Activated naive CD4-positive, alpha-beta T cell treated with anti-CD3 and anti-CD28 coated beads, Interleukin-2, amount 50 U/mL, for 16 hours (primary cell): ENCODE measurements at places on chromosomes 5 and 9.

GRCh38 chr5:143826951-143827444, 15.0 kb downstream of the HMHB1 start:
- DNase-seq: no peak

DNA sequence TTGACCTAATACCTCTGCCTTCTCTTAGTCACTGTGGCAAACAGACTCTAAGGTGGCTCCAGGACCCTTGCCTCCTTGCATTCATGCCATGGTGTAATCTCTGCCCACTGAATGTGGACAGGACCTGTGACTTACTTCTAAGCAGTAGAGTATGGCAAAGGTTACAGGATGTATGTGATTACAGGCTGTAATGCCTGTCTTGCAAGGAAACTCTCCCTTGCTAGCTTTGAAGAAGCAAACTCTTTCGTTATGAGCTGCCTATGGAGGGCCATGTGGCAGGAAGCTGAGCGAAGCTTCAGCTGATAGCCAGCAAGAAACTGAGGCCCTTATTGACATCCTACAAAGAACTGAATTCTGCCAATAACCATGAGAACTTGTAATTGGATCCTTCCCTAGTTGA, 103.3 kb upstream of the HMHB1 start:
- no peak for DNase-seq

DNA sequence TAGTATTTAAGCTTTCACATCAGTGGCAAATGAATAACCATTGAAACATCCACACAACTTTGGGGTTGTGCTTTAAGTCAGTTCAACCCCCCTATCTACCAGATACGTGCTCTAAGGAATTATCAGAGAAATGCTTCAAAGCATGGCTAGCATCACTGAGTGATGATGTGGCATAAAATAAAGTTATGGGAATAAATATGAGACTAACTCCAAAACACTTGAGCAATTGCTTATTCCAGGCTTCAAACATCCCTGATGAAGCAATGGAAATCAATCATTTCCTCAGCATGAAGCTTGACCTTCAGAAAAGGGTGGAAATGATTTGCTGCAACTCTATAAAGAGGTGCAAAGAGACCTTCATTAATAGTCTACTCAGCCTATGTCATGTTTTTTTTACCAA, 292.0 kb upstream of the SMC2 start:
- DNase-seq: no peak

DNA sequence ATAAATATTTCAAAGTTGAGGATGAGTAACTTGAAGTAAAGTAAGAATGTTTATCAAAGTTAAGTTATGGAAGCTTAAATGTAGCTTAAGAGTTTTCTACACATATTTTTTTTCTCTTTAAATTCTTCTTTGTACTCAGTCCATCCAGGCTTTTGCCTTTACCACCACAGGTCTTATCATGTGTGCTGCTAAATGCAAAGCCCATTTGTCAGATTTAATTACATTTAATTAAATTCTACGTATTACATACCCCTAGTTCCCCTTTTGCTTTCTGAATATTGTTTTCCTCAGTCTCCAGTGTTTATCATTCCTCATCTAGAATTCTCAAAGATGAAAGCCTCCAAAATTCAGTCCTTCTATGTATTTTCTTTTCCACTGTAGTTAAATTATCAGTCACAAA, 1841.9 kb downstream of the EFNA5 start:
- DNase-seq: no peak

- no peak for DNase-seq
Measured at GRCh38 chr9:133237035-133237731, 28.1 kb upstream of the OBP2B start.

DNA sequence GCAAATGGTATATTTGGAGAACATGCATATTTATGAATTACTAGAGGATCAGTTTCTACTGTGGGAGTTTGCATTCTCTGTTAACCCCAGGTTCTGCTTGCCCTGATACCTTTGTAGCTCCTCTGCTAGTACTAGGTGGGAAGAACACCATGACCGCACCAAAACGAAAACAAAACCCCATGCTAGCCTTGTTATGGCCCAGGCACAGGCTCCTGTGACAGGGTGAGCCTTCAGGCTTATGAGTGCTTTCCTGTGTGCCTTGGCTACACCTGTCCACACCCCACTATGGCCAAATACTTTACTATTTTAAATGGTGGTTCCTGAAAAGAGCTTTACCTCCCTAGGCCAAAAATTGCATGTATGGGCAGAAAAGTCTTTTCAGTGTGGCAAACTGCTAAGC, 94.8 kb downstream of the PPIC start:
- DNase-seq: no peak

GRCh38 chr5:56179442-56179841, 53.7 kb downstream of the ANKRD55 start:
- DNase-seq: no peak

DNA sequence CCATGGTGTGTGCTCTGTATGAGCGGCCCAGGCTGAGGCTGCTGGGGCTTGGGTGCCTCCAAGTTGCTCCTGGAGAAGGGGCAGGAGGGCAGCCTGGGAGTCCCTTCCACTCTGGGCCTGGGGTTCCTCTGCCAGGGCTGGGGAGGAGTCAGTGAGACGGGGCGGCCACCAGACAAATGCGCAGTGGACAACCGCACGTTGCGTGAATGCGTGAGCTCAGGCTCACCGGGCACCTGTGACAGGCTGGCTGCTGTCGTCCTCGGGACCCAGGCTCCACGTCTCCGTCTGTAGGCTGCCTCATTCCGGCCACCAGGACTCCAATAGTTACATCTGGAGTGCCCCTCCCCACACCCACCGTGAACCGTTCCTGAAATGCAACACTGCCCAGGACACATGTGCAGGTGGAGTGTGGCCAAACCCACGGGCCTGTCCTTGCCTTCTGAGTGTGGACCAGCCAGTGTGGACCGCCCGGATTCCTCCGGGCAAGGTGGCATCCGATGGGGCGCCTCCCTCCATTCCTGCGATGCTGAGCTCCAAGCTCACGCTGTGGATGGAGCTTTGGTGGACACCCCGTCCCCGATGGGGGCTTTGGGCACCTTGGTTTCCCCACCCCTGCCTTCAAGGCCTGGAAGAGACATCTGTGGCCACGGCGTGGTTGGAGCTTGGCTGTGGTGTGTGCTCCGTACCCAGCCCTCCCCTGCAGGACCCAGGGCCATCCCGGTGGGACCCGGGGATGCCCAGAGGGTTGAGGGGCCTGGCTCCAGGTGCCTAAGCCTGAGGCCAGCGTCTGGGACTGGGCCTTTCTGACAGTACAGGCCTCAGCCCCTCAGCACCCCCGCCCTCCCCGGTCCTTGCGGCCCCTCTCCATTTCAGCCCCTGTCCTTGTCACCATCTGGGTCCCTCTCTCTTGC, 34.0 kb upstream of the RXRA start:
- no peak for DNase-seq

GRCh38 chr5:142453932-142454331, 129.1 kb upstream of the SPRY4 start:
- no peak for DNase-seq

GRCh38 chr5:52989781-52990527, 802 bp downstream of the ITGA2 start:
- DNase-seq: peak; percentile 34

GRCh38 chr9:97502984-97503861, 1.8 kb downstream of the TMOD1 start:
- no peak for DNase-seq

GRCh38 chr5:172716796-172717313, 54.1 kb downstream of the DUSP1 start:
- DNase-seq: peak; percentile 79

- no peak for DNase-seq
Measured at GRCh38 chr5:38725371-38725865, 120.4 kb upstream of the OSMR start.

GRCh38 chr9:136339173-136339957, 12.0 kb downstream of the GPSM1 start:
- no peak for DNase-seq

DNA sequence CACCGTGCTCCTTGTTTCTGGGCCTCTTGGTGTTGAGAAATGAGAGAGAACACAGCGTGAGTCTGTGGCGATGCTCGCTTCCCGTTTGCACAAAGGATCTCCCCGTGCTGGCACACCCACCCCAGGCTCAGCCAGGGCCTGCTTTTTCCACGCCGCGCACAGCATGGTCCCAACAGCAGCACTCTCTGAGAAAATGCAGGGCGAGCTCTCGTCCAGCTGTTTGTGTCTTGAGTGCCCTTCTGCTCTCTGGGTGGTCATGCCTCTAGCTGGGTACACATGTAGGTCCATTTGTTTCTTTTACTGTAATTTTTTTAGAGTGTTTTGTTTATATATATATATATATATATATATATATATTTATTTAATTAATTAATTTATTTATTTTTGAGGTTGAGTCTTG, 26.6 kb downstream of the FBXW5 start:
- DNase-seq: no peak

DNA sequence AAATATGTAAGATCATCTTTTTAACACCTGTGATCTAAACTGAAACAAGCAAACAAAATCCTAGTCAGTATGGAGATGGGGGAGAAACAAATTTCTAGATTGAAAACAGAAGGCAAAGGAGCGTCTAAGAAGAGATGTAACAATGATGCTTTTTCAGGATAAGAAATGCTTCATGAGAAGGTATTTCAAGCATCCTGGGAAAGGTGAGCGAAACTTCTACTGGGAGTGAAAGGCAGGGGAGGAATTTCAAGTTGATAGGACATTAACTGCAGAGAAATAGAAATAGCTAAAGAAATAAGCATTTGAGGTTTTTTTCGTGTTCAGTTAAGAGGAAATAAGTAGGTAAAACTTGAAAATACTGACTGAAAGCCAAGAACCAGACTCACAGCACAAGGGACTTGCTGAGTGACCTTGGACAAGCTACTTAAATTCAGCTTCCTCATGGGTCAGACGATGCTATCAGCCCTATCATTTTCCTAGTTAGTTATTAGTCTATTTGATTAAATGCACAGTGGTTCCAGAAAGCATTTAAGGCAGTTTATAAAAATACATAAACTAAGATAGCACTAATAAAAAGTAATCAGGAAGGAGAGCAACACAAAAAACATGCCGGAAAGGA, 406.3 kb downstream of the PDE4D start:
- DNase-seq: no peak

DNA sequence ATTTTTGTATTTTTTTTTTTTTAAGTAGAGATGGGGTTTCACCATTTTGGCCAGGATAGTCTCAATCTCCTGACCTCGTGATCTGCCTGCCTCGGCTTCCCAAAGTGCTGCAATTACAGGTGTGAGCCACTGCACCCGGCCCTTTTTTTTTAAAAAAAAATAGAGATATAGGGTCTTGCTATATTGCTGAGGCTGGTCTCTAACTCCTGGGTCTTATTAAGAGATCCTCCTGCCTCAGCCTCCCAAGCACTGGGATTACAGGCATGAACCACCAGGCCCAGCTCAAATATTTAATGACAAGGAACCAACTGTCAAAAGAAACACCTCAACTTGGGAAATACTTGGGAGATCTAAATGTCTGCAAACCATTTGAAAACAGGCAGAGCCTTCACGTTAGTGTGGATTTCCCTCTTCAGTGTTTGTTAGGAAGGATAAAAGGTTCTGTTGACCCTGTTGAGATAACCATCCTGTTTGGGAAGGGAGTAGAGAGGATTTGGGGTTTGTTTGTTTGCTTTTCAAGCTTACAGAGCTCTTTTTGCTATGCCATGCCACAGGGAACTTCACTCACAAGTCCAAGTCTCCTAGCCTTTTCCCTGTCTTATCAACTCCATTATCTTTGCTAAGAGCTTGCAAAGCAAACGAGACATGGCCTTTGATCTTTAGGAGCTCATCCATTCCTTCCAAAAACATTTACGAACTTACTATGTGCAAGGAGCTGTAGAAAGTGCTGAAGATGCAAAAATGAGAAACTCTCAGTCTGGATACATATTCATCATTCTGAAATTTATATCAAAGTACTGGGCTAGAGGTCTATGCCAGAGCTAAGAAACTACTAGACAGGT, 7.5 kb downstream of the FAXDC2 start:
- DNase-seq: no peak

DNA sequence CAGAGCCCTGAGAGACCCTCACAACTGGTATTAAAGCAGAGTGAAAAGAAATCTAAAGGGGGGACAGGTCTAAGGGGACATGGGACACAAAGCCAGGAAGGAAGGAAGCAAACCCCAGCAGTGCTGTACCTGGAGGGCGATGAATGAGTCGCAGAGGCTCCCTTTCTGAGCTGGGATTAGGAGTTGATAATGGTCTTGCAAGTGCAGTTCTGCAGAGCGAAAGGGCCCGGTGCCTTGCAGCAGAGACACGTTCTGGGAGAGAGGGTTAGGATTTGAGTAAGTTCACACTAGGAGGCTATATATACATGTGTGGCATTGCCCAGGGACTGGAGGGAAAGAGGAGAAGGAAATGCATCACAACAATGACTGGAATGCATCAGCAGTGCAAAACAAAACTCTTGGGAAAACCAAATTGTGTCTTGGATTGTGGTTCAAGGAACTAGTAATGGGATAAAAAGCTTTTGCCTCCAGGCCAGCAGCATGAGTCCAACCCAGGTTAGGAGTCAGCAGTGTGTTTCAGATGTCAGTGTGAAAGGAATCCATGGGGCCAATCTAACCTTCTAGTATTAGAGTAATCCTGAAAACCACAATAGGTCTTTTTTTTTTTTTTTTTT, 38.8 kb upstream of the LIFR start:
- DNase-seq: no peak

DNA sequence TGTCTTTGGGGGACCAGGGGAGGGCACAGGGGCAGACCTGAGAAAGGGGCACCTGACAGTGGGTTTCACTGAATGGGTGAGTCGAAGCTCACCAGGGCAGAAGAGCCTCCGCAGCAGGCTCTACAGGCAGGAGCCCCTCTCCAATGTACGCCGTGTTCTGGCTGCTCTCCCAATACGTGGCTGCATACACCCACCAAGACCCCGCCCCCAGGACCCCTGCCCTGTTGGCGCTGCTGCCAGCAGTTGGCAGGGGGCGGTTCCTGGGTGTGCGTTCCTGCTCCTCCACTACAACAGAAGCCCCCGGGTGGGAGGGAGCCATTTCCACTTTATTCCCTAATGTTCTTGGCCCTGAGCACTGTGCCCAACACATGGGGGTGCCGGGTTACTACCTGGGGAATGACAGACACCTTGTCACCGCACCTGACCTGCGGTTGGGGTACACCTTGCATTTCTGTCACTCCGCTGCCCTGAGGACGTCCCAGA, 30.3 kb downstream of the SARDH start:
- DNase-seq: peak; percentile 14

GRCh38 chr9:134793288-134794188, 87.1 kb upstream of the FCN2 start:
- no peak for DNase-seq

- no peak for DNase-seq
Measured at GRCh38 chr5:64680289-64680688, 10.0 kb upstream of the SHISAL2B start.

- DNase-seq: no peak
Measured at GRCh38 chr9:17962747-17963146, 383.9 kb downstream of the SH3GL2 start.

- DNase-seq: no peak
Measured at GRCh38 chr5:68011801-68012200, 203.8 kb upstream of the PIK3R1 start.

- DNase-seq: no peak
Measured at GRCh38 chr9:68969538-68969937, 44.4 kb downstream of the PRKACG start.

DNA sequence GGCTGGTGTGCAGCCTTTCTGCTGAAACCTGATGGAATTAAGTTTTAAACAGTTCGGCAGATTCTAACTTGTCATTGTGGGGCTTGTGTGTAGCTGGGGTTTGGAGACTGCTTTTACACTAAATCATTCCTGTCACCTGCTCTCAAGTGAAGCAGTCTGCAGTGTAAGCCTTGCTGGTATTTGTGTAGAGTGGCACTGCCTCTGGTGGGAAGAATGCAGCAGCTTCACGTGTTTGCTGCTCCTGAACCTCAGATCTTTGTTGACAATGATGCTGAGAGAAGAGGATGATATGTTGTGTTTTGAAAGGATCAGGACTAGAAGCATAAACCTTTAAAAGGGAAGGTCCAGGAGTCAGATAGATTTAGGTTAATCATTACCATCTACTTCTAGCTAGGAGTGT, 88.1 kb downstream of the KDM4C start:
- no peak for DNase-seq
